ENCODE measurements at places on chromosomes 3 and 15.
A peak's percentile ranks its signal among the peaks of the same experiment; 100 is the strongest.

- no peak for DNase-seq
Observed at GRCh38 chr3:124275412-124275811, 283.5 kb upstream of the ROPN1 start.

- DNase-seq = no peak
Observed at GRCh38 chr3:194773216-194773615, 87.5 kb downstream of the FAM43A start.

- DNase-seq = peak; percentile 54
Observed at GRCh38 chr3:46693892-46694226, 380 bp upstream of the ALS2CL start.

- no peak for DNase-seq
Observed at GRCh38 chr15:68340726-68341671, 63.5 kb downstream of the FEM1B start.

- no peak for DNase-seq
Observed at GRCh38 chr3:59161048-59161447, 111.2 kb upstream of the CFAP20DC start.

- no peak for DNase-seq
Observed at GRCh38 chr3:179286331-179286730, 35.4 kb upstream of the KCNMB3 start.

DNA sequence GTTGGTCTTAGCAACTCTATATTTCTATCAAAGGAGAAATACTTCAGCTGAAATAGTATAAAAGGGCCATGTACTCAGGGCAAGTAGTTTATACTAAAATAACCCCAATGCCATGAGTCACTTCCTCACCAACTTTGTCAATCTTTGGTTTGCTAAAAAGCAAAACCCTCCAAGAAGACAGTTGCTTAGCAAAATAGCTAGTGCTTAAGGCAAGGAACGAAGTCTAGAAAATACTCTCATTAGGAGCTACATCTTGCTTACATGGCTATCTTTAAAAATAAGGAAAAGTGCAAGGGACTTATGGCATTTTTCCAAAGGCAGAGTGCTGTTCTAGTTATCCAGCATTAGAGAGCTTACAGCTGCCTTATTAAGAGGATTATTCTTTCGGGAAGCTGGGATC, 28.4 kb downstream of the P3H2 start:
- no peak for DNase-seq

DNA sequence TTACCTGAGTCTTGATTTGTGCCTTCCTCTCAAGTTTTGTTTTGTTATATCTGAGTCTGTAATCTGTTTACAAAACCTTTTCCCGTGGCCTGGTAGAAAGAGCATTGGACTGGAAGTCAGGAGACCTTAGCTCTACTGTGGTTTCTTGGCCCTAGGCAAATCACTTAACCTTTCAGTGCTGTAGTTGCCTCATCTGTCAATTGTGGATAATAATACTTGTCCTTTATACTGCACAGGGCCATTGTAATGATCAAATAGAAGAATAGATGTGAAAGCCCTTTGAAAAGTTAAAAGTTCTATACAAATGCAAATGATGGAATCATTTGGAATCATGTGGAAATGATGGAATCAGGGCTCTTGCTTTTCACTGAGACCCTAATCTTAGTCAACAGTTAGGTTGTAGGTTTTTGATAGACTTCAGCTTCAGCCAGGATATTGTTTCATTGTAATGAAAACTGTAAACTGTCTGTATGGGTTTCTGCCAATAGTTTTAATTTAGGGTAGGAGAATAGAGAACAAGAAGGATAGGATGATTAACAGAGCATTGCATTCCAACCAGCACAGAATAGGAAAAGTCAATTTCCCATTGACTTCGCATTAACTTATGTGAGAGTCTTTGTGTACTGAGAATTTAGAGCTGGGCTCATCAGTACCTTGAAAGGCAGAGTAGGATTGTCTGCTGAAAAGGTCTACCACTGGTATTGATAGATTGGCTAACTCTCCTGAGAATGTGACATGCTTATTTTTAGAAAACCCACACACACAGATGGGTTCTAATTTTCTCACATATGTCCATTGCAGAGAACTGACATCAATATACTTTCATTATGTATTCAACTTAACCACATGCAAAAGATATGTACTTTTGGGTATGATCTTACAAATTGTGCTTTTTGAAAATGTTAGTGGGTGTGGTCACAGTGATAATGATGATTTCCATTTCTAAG, 21.8 kb downstream of the MAP2K5 start:
- DNase-seq = no peak

DNA sequence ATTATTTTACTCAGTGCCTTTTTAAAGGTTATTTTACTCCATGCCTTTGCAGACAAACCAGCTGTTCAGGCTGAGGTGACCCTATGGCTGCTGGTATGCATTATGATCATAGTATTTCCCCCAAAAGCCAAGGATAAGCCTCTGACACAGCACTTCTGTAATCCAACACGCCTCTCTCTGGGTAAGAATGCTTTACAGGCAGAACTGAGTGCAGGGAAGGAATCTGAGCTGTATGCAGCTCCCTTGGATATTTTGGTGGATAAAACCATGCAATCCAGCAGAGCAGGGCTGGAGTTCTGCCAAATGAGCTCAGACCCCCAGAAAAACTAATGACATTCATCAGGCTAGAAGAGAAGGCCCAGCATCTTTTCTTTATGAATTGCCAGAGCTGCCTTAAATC, 11.7 kb upstream of the MAP1A start:
- DNase-seq = no peak

DNA sequence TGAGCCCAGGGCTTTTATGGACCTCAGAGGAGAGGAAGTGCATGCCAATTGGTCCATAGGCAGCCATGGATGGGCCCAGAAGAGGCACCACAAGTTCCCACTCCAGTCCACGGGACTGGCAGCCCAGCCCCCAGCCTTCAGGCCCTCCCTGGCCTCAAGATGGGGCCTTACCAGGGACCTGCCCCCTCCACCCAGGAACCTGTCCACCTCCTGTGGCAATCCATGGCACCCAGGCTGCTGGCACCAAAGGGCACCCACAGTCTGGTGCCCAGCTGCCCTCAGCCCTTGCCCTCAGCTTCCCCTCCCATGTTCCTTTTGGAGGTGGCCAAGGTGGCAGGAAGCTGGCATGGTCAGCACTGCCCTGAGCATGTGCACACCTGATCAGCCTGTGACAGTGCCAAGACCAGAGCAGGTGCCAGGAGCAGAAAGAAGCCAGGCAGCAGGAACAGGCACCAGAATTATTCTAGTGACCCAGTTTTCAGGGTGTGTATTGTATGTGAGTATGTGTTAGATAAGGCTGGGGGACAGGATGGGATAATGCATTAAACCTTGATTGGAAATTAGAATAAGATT, 415.0 kb downstream of the NTRK3 start:
- DNase-seq = no peak

GRCh38 chr3:184409331-184409926, 29.6 kb downstream of the CHRD start:
- DNase-seq = no peak

DNA sequence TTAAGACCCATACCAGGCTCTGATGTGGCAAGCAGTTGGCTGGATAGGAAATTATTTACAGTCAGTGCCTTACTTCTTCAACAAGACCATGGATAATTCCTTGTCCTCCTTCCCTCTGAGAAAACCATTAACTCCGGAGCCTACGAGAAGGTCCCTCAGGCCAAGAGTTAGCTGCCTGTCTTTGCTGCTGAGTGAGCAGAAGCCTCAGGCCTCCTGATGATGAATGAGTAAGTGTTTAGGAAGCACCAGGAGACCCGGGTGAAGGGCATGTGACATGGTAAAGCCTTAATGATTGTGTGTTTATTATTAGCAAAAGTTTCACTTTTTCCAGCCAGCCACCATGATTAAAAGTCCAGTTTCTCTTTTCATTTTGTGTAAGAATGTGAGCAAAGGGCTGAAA, 174.9 kb upstream of the TOPAZ1 start:
- no peak for DNase-seq

DNA sequence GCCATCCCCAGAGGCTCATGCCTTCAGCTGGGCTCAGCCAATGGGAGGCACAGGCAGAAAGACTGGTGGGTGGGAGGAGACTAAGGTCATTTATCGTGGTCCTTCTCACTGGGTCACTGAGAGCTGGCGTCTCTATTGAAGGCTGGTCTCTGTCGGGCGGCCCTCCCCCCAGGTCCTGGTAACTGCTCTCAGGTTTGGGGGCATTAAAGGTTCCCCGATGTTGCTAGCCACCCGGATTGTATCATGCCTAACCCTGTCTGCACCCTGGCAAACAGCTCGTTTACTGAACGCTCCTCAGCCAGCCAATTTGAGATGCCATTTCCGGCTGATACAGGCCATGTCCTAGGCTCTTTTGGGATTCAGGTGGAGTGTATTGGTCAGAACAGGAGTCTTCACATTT, 10.5 kb downstream of the SELENOS start:
- no peak for DNase-seq

GRCh38 chr3:36211652-36211999, 168.7 kb upstream of the STAC start:
- no peak for DNase-seq

- DNase-seq = no peak
Observed at GRCh38 chr15:56894601-56895000, 23.8 kb upstream of the TCF12 start.

DNA sequence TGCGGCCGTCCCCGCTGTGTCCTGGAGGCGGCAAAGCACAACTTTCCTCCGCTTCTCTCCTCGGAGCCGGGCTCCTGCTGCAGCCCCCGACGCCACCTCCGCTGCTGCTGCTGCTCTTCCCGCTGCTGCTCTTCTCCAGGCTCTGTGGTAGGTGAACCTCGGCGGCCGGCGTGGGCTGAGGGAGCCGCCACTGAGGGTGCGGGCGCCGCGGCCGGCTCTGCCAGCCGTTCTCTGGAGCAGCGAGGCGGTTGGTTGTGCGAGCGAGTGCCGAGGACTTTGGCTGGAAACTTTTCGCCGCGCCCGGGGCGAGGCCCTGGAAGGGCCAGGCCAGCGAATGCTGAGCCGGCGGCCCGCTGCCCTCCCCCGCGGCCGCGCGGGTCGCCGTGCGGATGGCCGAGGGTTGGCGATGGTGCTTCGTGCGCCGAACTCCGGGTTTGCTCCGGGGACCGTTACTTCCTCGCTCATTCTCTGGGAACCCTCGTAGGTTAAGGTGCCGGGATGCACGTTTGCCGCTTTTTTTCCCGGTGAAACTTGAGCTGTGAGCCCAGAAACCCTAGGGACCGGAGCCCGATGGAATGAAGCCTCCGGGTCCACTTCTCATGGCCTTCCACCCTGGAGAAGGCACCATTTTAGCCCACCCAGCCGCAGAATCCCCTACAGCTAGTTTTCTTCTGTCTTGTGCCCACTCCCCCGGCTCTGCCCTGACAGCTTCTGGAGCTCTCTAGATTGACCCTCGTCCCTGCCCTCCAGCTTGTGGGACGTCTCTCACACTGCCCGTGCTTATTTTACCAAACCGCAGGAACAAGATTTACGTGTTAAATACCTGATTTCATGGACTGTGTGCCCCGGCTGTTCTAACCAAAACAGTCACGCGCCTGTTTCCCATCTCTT, 660 bp downstream of the NECTIN3 start:
- peak; percentile 42 for DNase-seq

DNA sequence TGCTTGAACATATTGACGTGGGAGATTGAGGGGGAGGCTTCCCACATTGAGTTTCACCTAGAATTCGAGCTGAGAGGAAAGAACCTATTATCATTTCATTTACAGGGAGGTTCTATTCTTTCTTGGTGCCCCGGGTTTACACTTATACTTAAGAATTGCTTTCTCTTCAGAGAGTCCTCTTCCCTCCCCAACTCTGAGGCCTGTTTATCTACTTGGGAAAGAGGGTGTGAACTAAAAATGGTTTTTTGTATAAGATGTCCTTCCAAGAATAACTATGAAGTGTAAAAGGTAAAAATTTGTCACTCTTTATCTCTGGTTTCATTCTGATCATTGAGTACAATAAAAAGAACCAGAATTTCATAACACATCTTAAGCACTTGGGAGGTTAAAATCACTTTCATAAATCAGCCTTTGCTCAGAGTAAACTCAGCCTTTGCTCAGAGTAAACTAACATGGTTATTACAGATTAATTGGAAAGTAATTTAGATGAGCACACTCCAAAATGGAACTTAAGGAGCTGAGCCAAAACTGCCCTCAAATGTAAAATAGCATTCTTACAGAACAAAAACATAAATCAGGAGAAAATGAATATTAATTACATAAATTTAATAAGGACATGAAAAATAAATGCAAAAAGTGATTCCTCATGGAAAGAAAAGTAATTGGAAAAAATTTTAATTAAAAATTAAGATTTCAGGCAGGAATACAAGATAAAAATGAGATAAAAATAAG, 75.2 kb downstream of the GADL1 start:
- DNase-seq = no peak

DNA sequence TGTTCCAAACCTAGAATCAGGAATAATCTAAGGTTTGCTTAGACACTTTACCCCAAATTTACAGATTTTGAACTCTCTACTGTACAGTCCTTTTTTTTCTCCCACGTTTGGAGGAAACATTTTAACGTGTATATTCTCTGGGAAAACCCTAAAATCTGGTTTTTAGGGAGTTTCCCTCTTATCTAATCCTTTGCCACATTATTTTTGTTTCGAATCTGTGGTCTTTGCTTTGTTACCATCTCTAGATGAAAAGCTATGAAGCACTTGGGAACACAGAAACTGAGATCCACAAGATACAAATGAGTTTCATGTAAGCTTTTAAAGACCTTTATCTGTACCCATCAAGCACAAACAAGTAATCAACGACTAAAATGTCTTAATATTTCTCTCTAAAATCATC, 41.3 kb downstream of the PLD1 start:
- no peak for DNase-seq

DNA sequence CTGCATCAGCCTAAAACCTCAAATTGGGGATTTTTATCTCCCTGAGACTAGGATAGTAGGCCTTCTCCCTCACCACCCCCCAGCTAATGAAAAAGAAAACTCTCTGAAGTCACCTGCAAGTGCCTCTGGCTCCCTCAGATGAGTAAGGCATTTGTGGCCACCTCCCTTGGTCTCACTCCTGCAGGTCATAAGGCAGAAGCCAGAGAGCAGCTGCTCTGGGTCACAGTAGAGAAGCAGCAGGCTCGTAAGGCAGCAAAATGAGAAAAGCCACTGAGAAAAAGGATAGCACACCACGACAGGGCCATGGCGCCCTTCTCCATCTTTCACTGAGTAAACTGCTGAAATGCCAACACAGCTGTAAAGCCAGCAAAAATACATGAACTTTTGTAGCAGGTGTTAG, 296.7 kb upstream of the DPH6 start:
- DNase-seq = no peak

DNA sequence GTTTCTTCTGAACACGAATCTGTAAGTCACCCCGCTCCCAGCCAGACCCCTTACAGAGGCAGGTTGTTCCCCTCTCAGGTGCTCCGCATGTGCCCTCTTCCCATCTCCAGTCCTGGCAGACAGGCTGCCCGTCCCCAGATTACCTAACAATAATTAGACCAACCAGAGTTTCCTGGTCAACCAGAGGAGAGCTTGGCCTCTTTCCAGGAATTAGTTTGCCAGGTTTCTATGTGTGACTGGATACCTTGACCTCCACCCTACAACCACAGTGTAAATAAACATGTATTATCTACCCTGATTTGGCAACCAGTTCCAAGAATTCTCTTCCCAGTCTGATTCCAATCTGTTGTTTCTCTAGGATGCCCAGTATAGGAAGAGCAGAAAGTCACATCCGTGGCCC, 178.0 kb upstream of the UMPS start:
- DNase-seq = no peak

Data from activated naive CD4-positive, alpha-beta T cell treated with Interleukin-2 at 50 U/mL for 16 hours (primary cell).